ENCODE measurements at places on chromosomes 3 and 15.

DNA sequence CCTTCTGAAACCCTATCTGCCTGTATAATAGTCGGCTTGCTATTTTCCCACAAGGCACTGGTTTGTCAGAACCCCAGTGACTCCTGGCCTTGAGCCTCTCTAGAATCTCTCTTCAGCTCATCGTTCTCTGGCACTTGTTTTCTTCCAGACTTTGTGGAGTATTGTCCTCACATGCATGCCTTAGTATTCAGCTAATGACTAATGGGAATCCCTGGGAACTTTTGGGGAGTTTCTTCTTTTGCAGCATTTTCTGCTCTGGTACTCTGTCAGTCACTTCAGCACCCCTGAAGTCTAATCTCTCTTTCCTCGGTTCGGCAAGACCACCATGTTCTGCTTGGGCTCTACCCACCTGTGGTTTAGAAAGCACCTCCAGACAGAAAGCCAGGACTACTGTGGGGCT lies 35.8 kb upstream of the THRB start:
- no peak for DNase-seq

DNA sequence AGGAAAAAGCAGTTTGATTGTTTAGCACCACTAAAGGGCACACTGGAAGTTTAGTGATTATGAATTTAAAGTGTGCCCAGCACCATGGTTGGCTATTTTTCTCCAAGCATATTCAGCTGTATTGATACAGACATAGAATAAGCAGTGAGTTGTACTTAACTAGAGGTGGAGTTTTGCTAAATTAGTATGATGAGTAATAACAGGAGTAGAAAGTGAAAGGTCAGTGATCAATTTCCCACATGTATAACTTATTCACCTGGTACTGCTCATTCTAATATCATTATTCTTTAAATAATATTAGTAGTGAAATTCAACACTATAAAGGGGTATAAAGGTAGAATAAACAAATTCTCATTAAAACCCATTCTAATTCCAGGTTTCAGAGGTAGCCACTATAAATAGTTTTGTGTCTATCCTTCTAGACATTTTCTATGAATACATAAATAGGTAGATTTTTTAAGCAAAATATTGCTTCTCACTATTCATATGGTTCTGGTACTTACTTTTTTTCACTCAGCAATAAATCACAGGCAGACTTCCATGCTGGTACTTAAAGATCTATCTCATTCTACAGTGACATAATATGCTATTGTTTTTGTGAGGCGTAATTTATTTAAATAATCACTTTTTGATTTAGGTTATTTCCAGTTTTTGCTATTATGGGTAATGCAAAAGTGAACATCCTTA lies 732.9 kb downstream of the VGLL3 start:
- no peak for DNase-seq

DNA sequence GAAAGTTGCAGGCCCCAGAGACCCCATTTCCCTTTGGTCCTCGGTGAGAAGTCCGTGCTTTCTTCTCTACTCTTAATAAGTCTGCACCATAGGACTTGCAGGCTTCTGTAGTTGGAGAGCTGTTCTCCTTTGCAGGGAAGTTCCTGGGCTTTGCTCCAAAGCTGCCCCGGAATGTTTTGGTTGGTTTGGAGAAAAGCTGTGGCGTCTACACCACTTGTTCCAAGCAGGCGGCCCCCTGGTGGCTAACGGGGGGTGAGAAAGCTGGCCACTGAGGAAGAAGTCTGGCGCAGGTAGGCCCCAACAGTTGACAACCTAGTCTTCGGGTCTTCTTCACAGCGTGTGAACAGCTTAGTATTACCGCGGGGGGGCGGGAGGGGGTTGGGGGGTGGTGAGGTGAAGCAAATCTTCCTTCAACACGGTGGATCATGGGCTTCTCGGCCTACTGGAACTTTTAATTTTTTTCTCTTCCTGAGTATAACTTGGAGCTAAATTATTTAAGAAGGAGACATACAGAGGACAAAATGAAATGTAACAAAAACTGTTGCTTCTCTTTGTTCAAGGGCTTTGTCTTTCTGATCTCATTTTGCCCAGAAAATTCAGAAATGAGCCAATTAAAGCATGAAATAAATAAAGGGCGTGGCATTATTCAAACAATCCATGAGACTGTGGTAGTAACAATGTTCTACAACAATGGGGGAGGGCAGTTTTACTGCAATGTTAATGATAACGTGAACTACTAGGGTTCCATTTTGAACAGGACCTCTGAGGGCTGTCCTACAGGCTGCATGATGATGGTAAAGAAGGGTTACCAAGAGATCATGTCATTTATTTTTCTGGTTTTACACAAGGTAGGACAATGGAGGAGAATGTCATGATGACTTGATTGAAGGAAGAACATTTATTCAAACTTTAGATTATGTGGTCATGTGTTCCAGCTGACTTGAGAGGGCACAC lies 2.2 kb upstream of the THRB start:
- peak; percentile 6 for DNase-seq

DNA sequence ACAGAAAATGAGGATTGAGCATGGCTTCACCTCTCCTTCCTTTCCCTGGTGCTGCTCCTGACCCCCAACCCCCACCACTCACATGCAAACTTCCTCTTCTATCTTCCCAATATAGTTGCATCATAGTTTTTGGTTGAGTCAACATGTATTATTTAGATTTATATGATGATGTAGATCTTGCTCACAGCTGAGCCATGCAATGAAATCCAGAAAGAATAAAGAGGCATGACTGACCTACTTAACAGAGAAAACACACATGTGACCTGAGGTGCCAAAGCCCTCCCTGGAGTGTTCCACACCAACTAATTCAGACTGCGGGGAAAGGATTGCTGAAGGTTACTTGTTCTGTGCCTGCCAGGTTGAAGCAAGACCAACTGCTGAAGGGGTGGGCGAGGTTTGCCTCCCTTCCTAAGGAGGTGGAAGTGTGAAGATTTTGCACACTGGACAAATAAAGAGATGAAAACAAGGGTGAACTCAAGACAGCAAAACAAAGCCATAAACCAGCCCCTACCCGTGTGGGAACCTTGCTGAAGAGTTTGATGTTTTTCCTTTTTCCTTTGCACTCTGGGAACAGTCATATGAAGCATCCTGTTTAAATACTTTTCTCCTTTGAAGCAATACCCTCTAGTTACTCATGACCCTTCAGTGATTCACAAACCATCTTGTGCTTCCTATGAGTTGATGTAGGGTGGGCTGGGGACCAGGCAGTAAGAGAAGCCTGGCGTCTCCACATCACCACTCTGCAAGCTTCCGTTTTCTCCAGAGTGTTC lies 155.2 kb upstream of the UBE2E1 start:
- peak; percentile 62 for DNase-seq

GRCh38 chr3:11776346-11776745 lies 70.3 kb downstream of the TAMM41 start:
- DNase-seq, result no peak

DNA sequence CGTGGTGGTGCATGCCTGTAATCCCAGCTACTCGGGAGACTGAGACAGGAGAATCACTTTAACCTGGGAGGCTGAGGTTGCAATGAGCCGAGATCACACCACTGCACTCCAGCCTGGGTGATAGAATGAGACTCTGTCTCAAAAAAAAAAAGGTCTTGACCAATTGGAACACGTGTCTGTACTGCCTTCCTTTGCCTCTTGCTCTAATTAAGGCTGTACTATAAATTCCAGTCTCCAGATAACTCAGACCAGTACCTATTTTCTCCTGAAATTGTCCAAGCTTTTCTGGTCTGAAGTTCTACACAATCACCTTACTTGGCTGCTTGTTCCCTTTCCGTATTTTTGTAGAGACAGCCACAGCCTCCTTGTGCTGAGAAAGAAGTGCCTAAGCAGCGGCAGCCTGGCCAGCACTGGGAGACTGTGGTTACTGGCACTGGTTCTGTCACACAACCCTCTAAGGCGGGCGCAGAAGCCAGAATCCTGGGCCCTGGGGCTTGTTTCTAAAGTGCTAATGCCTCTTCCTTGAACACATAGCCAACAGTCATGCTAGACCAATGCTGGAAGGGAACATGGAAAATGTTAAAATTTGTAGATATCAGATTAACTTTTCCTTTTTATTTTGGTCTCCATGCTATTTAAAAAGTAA lies 6.2 kb upstream of the CEP70 start:
- no peak for DNase-seq

GRCh38 chr3:182609575-182610156 lies 183.6 kb upstream of the ATP11B start:
- DNase-seq, result no peak

- DNase-seq, result no peak
Measured at GRCh38 chr3:50300681-50301254, 1.6 kb upstream of the HYAL3 start.

DNA sequence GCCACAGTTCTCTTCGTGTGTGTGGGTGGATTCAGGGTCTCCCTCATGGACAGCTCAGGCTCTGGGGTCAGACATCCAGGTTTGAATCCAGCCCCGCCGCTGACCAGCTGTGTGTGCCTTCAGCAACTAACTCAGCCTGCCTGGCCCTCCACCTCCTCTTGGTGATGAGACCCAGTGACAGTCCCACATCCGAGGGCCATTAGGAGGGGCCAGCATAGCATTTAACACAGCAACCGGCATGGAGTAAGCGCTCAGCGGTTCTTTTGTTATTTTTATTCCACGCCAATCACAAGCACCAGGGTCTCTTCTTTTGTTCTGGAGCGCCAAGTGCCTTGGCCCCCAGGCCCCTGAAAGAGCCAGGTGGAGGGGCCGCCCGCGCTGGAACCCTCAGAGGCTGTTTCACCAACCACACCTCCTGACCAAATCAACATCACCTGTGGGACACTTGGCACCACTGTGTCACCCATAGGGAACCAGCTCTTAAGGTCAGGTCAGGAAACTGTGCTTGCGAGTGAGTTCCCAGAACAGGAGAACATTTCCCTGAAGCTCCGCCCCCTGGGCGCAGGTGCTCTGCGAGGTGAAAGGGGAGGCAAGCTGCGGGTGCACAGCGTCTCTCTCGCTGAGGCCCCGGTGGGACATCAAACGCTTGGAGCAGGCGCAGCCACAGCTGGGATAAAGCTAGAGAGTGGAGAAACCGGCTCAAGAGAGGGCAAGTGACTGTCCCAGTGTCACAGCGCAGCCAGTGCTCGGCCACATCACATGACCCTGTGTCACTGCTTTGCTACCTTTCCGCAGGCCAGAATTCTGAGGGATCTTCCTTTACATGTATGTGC lies 311.3 kb downstream of the UACA start:
- no peak for DNase-seq

DNA sequence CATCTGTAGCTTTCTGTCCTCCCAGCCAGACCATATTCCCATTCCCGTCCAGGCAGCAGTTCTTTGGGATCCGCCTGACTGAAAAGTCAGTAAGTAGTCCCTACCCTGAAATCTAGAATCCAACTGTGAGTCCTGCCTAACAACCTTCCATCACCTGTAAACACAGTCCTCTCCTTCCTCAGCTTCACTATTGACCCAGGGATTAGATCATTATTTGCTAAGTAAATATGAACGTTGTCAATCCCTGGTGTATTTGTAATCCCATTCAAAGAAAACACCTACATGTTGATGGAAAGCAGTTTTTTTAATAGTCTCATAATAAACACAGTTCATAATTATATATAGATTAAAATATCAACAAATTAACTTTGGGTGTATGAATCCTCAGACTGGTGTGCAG lies 732 bp downstream of the SAXO2 start:
- no peak for DNase-seq

DNA sequence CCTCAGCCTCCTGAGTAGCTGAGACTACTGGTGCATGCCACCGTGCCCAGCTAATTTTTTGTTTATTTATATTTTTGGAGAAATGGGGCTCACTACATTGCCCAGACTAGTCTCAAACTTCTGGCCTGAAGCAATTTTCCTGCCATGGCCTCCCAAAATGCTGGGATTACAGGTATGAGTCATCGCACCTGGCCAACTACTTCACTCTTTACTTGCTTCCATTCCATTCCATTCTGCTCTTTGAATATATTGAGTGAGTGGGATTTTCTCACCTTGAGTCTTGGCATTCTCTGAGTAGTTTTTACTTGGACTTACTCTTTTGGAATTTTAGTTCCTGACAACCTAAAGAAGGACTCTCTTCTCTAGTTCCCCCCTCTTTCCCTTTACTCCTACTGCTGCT lies 93.8 kb upstream of the UNC13C start:
- DNase-seq, result no peak

DNA sequence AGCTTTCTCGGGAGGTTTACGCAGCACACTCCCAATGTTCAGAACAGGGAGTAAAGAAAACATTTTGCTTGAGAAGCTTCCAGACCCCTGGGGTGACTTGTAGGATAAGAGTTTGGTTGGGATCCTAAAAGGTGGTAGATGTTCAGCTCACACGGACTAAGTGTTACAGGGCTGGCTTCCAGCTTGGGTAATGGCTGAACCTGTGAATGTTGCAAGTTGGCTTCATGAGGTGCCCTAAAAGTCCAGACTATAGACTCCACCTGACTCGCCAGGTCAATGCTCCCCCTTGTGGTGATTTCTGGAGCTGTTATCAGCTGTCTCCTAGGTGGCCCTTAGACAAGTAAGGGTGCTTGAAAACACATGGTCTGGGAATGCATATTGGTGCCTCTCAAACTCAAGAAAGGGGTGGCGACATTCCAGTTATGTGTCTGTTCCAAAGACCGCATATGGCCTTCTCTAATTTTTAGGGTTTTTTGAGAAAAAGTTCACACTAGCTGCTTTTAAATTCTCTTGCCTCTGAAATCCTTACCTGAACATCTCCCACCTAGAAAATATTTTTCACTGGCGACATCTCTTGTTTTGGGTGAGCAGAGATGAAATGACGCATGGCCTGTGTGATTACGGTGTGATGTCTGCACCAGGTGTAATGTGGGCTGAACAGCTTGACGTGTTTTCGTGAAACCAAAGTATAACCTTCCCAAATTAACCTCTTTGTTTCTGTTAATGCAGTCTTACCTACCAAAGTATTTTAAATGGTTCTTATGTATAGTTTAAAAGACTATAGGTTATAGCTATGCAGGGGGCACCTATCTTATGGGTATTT lies 175.7 kb upstream of the KBTBD8 start:
- peak; percentile 59 for DNase-seq

- peak; percentile 76 for DNase-seq
Measured at GRCh38 chr3:142976621-142977398, 13.3 kb upstream of the PAQR9 start.

- DNase-seq, result no peak
Measured at GRCh38 chr3:177731644-177732268, 534.5 kb upstream of the TBL1XR1 start.

GRCh38 chr3:157001221-157001957 lies 158.6 kb downstream of the CCNL1 start:
- DNase-seq, result no peak

GRCh38 chr3:27451842-27452241 lies 32.3 kb downstream of the SLC4A7 start:
- no peak for DNase-seq

DNA sequence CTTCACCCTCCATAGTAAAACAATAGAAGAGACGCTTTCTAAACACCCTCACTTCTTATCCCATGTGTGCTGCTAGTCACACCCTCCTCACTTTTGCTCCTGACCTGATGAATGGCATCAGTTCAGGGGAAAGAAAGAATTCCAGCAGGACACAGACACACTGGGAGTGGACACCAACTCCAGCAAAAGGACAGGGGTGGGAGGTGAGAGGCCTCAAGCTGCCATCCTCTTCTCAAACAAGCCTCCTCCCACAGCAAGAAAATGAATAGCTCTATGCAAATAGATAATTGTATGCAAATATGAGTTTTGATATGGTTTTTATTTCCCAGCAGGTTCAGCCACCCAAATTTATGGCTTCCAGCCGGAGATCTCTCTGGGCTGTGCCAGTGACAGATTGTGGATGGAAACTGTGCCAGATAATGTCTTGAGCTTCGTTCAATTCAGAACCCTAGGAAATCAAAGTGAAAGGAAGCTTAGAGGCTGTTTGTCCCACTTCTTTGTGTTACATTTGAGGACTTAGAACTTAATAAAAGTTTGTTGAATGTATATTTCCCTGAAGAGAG lies 209.3 kb upstream of the PPP2R3A start:
- no peak for DNase-seq

- DNase-seq, result no peak
Measured at GRCh38 chr3:119751423-119751822, 30.5 kb upstream of the NR1I2 start.
